MM.1S (cell line): ENCODE measurements at places on chromosomes 6 and 20.

GRCh38 chr6:47307362-47308197 lies 2.1 kb downstream of the TNFRSF21 start:
- no peak overlapping the region for H3K27ac ChIP-seq
- no peaks in the 10 kb centered on the region for H3K4me1 ChIP-seq
- DNase-seq = no peak
- H3K27me3 ChIP-seq = no peaks in the 10 kb centered on the region
- H3K36me3 ChIP-seq = no peaks in the 10 kb centered on the region

GRCh38 chr20:24507182-24507853 lies 37.9 kb downstream of the SYNDIG1 start:
- H3K4me3 ChIP-seq = no peak overlapping the region
- no peaks in the 10 kb centered on the region for H3K27me3 ChIP-seq
- no peaks in the 10 kb centered on the region for H3K36me3 ChIP-seq
- peaks cover 11% of the 10 kb centered on the region for H3K4me1 ChIP-seq
- H3K27ac ChIP-seq = peak overlapping the region; percentile 22; the same call in 1 of the 2 replicates
- peak; percentile 47 for DNase-seq

DNA sequence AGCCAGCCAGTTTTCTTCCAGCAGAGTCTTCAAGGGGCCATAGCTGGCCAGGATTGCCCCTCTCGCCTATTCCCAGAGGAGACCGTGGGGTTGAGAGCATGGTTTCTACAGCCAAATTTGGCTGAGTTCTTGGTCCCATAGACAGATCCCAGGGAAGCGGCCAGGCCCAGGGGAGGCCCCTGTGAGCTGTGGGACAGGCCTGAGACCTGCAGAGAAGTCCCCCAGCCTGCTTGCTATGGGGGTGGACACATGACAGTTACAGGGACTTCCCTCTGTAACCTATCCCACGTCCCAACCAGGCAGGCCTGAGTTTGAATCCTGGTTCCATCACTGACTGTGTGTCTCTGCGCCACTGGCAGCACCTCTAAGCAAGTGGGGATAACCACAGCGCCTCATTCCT lies 2.6 kb downstream of the TCF15 start:
- peaks cover 34% of the 10 kb centered on the region for H3K27me3 ChIP-seq
- H3K36me3 ChIP-seq = no peaks in the 10 kb centered on the region
- no peak overlapping the region for H3K27ac ChIP-seq
- no peak overlapping the region for H3K4me3 ChIP-seq
- H3K4me1 ChIP-seq = no peaks in the 10 kb centered on the region
- no peak for DNase-seq

DNA sequence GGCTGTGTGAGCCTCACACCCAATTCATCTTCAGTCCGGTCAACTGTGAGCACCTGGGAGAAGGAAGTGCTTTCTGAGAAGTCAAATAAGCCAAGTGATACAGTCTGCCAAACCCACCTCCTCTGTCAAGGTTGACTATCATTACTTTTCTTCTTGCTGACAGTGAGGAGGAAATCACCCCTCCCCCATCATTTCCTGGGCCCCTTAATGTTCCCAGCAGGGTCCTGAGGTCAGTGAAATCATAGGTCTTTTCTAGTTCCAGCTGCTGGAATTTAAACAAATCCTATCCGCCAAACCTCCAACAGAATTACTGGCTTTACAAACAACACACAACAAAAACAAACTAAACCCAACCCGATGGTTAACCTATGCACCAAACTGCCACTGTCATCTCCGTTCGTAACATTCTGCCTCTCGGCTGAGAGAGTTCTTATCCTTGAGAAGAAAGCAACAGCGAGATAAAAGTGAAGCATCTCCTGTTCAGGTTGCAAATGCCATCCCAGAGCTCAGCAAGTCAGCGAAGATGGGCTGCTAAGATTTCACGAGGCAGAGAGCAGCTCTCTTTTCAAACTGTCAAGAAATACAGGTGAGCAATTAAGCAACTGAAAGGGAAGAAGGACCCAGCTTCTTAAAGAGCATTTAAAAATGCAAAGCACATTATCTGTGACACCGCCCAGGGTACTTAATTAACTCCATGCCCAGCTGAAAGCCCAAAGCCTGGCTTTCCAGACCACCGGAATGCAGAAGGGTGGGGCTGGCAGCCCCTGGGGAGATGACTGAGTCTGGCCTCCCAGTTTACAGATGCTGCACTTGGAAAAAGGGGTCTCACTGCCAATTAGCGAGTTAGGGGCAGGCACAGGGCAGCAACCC lies 24.7 kb downstream of the GFOD1 start:
- H3K4me3 ChIP-seq = no peak overlapping the region
- H3K27ac ChIP-seq = no peak overlapping the region
- H3K27me3 ChIP-seq = no peaks in the 10 kb centered on the region
- no peaks in the 10 kb centered on the region for H3K36me3 ChIP-seq
- H3K4me1 ChIP-seq = no peaks in the 10 kb centered on the region

- no peaks in the 10 kb centered on the region for H3K4me1 ChIP-seq
- H3K27me3 ChIP-seq = 0 out of 2 replicates have a peak, but pooled peaks cover 5% of the 10 kb centered on the region
- no peak for DNase-seq
Measured at GRCh38 chr6:30861257-30862048, 22.9 kb upstream of the DDR1 start.

- no peak overlapping the region for H3K4me3 ChIP-seq
- H3K27me3 ChIP-seq = no peaks in the 10 kb centered on the region
- no peak overlapping the region for H3K27ac ChIP-seq
- no peaks in the 10 kb centered on the region for H3K36me3 ChIP-seq
Measured at GRCh38 chr6:27531772-27532459, 59.0 kb upstream of the ZNF184 start.

GRCh38 chr6:24231438-24231977 lies 105.5 kb downstream of the NRSN1 start:
- no peaks in the 10 kb centered on the region for H3K36me3 ChIP-seq
- no peak overlapping the region for H3K4me3 ChIP-seq
- H3K4me1 ChIP-seq = no peaks in the 10 kb centered on the region
- H3K27ac ChIP-seq = no peak overlapping the region

DNA sequence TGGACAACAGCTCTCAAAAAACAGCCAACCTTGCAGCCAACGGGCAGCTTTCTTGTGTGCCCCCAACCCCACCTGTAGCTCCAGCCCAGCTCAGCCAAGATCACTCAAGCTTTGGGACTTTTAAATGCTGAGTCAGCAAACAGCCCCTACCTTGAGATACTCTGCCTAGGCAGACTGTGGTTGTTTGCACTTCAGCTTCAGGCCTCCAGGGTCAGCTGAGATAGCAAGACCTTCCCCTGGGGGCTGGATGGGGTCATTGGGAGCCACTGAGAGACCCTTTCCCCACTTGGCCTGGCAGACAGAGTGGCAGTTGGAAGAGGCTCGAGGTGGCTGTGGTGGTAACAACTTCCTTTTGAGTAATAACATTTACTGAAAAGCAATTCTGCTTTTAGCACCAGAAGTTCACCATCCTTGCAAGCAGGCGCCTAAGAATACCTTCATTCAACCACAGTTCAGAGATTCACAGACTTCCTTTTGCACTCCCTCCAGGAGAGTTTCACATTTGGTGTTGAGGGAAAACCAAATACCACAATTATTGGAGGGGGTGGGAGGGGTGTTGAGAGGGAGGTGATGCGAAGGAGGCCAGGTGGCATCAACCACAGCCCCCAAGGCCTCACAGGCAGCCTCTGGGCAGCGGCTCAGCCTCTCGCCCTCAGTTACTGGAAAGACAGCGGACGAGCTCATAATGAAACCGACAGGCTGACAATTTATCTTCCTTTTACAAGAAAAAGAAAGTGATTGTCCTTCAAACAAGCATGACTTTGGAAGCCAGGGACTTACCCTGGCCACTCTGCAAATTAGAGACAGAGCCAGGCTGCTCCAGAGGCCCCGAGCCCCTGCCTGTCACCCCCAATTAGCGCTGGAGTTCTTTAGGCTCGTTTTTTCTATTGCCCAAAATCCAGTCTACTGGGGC lies 148.1 kb downstream of the CEBPB start:
- peaks cover 18% of the 10 kb centered on the region for H3K4me1 ChIP-seq
- peak; percentile 69 for DNase-seq
- no peaks in the 10 kb centered on the region for H3K36me3 ChIP-seq
- peak overlapping the region; percentile 20; the same call in 1 of the 2 replicates for H3K27ac ChIP-seq

DNA sequence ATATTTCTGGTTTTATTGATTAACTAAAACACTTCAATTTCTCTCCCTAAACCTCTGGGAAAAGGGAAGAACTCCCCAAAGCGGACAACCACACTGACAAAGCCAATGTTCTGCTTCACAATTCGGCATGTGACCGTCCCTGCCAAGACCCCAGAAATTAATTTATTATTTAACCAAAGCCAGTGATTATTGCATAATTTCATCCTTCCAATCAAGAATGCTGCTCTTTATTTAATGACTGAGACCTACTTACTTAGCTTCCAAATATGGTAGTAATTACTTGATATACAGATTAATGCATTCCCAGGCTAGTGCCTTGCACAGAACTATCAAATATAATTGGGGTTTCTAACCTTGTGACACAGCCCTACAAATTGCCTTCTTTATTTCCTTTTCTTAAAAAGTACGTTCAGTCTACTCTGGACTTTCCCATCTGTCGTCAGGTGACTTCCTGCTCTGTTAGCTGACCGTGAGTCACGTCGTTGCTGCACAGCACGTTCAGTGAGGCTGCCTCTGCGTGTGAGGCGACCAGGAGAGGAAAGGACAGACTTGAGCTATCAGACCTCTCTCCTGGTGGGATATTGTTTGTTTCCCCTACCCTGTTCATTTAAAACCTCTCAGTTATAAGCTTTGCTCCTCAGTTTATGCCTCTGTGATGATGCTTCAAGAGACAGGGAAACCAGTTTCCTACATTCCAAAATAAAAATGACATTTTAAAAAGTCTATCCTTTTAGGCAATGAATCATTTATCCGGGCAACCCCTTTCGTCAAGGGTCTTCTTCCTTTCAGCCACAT lies 55.7 kb upstream of the TNFAIP3 start:
- H3K27me3 ChIP-seq = no peaks in the 10 kb centered on the region
- peak overlapping the region; percentile 45; the same call in 1 of the 2 replicates for H3K27ac ChIP-seq
- peak; percentile 92 for DNase-seq
- H3K4me1 ChIP-seq = peaks cover 37% of the 10 kb centered on the region
- H3K36me3 ChIP-seq = no peaks in the 10 kb centered on the region
- H3K4me3 ChIP-seq = no peak overlapping the region

DNA sequence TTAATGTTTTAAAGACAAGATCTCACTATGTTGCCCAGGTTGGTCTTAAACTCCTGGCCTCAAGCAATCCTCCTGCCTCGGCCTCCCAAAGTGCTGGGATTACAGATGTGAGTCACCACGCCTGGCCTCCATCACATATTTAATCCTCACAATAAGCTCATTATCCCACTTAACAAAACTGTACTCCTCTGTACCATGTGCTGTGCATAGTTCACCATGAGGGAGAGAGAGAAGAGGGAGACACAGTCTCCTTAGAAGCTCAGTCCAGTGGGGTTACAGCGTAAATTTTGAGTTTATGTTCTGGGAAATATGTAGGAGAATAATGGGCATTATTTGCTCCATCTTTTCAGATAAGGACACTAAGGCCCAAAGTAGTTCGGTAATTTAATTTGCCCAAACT lies 7.9 kb upstream of the CPNE5 start:
- H3K4me3 ChIP-seq = no peak overlapping the region
- no peaks in the 10 kb centered on the region for H3K36me3 ChIP-seq
- H3K27ac ChIP-seq = no peak overlapping the region
- H3K4me1 ChIP-seq = no peaks in the 10 kb centered on the region
